ENCODE measurements at places on chromosomes 6 and 20.

DNA sequence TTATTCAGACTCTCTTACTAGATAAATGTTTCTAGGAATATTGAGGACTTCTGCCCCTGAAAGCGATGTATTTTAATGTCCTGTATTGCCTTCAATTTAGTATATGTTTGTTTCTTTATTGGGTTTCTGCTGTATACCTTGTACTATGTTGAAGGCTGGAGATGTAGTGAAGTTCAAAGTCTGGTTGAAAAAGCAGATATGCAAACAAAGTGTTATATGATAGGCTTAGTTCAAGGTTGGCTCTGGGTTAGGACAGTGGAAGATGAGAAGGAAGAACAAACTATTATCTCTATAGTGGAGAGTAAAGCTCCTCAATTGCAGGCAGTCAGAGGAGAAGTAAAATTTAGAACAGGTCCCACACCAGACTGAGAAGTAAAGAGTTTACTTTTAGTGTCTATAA lies 36.3 kb upstream of the ADGRG6 start:
- DNase-seq = no peak

GRCh38 chr6:21914121-21914973 lies 320.8 kb downstream of the SOX4 start:
- DNase-seq = no peak

DNA sequence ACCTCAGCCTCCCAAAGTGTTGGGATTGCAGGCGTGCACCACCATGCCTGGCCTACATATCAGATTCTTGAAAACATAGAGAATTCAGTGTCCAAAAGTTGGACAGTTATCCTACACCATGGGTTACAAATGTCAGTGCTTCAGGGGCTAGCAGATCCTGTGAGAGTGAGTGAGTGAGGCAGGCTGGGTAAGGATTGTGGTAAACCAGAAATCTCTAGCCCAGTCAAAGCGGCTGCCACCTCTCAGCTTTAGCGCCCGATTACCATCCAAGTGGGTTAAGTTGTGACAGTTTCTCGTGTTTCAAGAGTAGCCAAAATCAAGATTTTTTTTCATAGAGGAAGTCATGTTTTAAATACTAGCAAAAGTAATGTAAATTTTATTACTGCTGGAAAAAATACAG lies 21.9 kb upstream of the CSE1L start:
- DNase-seq = no peak

DNA sequence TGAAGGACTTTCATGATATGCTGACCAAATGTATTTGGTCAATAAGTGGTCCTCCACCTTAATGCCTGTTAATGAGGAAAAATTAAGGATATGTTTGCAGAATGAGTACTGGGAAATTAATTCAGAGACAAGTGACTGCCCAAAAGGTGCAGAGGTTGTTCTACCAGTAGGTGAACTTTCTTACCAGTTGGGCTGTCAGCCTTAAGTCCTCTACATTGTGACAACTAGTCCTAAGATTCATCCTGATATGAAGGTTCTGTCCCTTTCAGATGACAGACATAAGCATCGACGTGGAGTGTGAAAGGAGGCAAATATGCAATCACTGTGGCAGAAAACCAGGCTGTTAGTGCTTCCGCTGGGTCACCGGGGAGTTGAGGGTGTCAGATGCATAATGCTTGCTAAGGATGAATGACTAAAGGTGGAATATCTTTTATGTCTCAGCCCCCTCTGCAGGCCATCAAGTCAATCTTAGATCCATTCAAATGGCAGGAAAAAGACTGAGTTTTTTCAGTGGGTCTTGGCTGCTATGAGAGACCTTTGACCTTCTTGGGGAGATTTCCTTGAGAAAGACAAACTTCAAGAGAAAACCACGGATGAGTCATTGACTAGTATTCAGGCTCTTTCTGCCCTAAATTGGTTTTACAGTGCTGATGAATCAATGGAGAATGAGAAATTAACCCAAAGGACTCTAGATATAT lies 226.0 kb downstream of the TPBG start:
- no peak for DNase-seq

GRCh38 chr6:26660000-26660361 lies 435 bp upstream of the ZNF322 start:
- no peak for DNase-seq

- DNase-seq = no peak
These were observed 1.9 kb downstream of the ELOVL2 start for GRCh38 chr6:11042025-11042749.

GRCh38 chr20:5970381-5970780 lies 19.9 kb downstream of the MCM8 start:
- DNase-seq = no peak

DNA sequence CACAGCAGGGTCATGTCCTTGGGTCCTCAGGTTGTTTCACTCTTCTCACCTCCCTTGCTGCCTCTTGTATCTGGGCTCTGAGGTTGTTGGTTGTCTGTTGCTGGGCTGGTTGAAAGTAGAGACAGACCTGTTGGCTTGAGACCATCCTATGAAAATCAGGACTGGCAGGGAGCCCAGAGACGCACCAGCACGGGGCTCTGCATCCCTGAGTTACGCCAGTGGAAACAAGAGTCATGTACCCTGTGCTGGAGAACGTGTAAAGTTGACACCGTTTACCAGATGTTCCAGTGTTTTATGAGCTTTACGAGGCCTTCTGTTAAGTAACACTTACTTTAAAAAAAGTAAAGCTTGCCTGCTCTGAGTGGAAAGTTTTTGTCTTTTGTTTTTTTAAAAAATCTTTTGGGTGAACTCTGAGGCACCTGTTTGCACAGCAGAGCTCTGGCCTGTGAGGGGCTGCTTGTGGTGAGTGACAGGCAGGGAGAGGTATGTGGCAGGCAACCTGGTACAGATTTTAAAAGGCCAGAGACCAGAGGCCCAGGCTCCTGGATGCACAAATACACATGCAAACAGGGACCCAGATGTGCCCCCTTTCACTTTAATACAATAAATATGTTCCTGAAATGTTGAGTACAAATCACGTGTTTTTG lies 260.0 kb upstream of the SUPT3H start:
- DNase-seq = no peak

GRCh38 chr6:87274660-87275274 lies 47.6 kb upstream of the SMIM8 start:
- DNase-seq = no peak

GRCh38 chr6:144899161-144899560 lies 614.0 kb downstream of the UTRN start:
- no peak for DNase-seq

DNA sequence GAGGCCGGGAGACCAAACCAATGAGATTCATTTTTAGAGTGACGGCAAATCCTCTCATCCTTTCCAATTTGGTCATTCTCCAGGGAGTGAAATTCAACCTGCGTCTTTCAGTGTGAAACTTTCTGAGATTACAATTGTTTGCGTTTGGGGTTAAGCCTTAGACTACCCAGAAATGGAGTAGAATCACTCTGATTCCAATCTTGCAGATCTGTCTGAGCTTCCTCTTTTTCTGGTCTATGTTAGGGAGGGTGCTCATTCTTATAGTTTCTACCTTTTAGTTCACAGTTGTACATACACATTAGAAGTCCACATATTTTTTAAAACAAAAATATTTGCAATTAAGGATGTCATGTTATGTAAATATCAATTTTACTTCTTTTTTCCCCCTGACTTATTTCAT lies 183.0 kb upstream of the PHACTR1 start:
- no peak for DNase-seq

- no peak for DNase-seq
These were observed 129.5 kb upstream of the SSTR4 start for GRCh38 chr20:22905658-22906057.

All from activated naive CD4-positive, alpha-beta T cell (primary cell).